ENCODE measurements at places on chromosomes 12 and 14. TPM values are rescaled to one million over a fixed set of nuclear protein-coding genes. Genes with fewer than 3 reads are reported as not detected.

LTB4R gene
- total RNA-seq, result 8.4 TPM

PRB2 gene
- total RNA-seq, result not detected

KCNMB4 gene
- 8.2 TPM for total RNA-seq

KLRC4 gene
- total RNA-seq, result not detected

PRIMA1 gene
- total RNA-seq, result 4.0 TPM
